SJSA1 (cell line): ENCODE measurements at places on chromosomes 2 and 18. TPM values are rescaled to one million over a fixed set of nuclear protein-coding genes. Genes with fewer than 3 reads are reported as not detected.

Gene CYBRD1
- 49.7 and 66.5 TPM in 2 replicates for total RNA-seq

Gene KLHL41
- 0.24 TPM in 1 of 2 replicates, not detected in the other for total RNA-seq

Gene ATP5F1A
- 680 and 776 TPM in 2 replicates for total RNA-seq

Gene MATN3
- 2.9 and 4.3 TPM in 2 replicates for total RNA-seq

DNA sequence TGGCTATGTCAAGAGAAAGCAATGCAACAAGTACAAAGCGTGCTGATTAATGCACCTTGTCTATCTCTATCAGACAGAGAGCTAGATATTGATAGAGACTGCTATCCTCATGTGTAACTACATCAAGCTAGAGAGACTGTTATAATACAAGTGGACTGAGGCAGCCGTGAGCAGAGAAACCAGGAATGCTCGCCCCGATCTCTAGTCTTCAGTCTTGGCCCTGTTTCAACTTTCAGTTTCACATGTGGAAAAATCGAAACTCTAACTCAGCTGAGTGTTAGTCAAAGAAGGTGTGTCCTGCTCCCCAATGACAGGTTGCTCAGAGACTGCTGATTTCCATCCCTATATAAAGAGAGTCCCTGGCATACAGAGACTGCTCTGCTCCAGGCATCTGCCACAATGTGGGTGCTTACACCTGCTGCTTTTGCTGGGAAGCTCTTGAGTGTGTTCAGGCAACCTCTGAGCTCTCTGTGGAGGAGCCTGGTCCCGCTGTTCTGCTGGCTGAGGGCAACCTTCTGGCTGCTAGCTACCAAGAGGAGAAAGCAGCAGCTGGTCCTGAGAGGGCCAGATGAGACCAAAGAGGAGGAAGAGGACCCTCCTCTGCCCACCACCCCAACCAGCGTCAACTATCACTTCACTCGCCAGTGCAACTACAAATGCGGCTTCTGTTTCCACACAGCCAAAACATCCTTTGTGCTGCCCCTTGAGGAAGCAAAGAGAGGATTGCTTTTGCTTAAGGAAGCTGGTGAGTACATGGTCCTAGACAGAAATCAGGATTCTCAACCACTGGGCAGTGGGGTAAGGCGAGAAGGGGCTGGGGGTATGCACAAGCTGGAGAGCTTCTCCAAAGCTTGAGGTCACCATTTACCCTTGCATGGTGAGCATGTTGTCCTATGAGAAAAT, at the start of gene RSAD2:
RSAD2 (plus strand) TSS at position 376 of the 903 bp plus-strand sequence; CDS start at position 400, 24 bp downstream.
- DNase-seq = no peak

- no peak for DNase-seq
These were observed 212.0 kb upstream of the MYT1L start for GRCh38 chr2:2542966-2543611.

DNA sequence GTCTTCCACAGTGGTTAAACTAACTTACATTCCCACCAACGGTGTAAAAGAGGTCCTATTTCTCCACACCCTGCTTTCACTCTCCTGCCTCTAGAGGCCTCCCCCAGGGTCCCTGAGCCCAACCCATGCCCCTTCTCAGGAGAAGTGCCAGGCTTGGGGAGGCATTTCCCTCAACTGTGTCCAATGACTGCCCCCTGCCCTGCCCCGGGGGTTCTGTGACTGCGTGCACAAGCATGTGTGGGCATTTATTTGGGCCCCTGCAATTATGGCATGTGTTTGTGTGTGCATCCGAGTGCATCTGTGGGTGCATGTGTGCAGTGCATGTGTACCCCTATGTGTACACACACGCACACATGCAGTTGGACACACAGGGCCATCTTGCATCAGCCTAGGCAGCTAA, 57.3 kb downstream of the INHBB start:
- DNase-seq = no peak

GRCh38 chr2:168348076-168348475, 100.7 kb upstream of the STK39 start:
- no peak for DNase-seq

DNA sequence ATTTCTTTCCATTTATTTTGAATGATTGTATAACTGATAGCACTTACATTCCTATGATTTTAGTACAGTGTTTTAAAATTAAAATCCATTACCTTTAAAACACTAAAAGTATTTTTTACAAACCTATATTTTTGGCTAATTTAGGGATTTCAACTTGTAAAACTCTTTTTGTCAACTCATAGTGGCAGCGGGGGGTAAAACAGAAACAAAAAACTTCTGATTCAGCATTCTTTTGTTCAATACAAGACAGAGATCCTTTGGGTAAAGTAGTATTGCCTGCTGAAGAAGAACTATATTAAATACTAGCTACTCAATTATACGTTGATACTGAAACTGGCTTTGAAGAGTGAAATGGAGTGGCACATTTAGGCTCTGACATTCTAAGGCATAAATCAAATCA, 437.4 kb upstream of the CDH19 start:
- no peak for DNase-seq

- no peak for DNase-seq
These were observed 560.2 kb downstream of the CNTNAP5 start for GRCh38 chr2:124585277-124585676.
